Upper lobe of left lung (tissue), 6 donors: ENCODE measurements at places on chromosomes 7 and 10.

GRCh38 chr7:75039709-75040108, 33.9 kb downstream of the RCC1L start:
- no peak for DNase-seq

GRCh38 chr10:118439824-118440223, 97.7 kb upstream of the FAM204A start:
- no peak for DNase-seq

GRCh38 chr10:59177031-59177797, 771 bp downstream of the PHYHIPL start:
- DNase-seq = no peak

GRCh38 chr7:115494529-115495147, 535.9 kb downstream of the TFEC start:
- DNase-seq = no peak

GRCh38 chr7:15848362-15848761, 161.9 kb upstream of the MEOX2 start:
- DNase-seq = no peak

GRCh38 chr10:33279276-33279675, 55.2 kb downstream of the NRP1 start:
- DNase-seq = no peak

DNA sequence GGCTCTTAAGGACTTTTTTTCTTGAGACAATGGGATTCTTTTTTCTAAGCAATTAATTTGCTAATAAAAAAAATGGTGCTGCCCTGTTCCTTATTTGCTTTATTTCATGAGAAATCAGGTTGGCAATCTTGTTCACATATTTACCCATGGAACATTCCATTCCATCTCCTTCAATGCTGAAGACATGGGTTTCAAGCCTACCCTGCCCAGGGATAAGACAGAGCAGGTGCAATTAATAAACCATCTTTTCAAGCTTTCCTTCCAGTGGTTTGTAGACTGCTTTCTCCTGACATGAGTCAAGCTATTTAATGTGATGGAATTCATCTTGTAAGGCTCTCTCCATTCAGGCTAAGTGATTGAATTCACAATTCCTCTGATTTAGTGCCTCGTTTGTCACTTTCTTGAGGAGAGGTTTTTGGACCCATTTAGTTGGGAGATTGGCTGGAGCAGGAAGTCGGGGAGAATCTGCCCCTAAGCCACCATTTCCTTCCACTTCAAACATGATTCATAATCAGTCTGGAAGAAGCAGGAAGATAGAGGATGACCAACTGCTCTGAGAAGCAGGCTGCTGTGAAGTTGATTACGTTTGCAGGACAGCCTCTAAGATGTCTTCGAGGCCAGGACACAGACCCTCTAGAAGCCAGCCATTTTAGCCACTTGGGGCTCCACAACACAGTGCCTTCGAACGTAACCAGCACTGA, 552.4 kb upstream of the GALNT17 start:
- no peak for DNase-seq

GRCh38 chr7:125563964-125564529, 634.4 kb upstream of the POT1 start:
- no peak for DNase-seq

GRCh38 chr7:41917-42565, 150.3 kb upstream of the FAM20C start:
- DNase-seq = no peak

GRCh38 chr7:12578930-12579640, 8.6 kb downstream of the SCIN start:
- DNase-seq = no peak

DNA sequence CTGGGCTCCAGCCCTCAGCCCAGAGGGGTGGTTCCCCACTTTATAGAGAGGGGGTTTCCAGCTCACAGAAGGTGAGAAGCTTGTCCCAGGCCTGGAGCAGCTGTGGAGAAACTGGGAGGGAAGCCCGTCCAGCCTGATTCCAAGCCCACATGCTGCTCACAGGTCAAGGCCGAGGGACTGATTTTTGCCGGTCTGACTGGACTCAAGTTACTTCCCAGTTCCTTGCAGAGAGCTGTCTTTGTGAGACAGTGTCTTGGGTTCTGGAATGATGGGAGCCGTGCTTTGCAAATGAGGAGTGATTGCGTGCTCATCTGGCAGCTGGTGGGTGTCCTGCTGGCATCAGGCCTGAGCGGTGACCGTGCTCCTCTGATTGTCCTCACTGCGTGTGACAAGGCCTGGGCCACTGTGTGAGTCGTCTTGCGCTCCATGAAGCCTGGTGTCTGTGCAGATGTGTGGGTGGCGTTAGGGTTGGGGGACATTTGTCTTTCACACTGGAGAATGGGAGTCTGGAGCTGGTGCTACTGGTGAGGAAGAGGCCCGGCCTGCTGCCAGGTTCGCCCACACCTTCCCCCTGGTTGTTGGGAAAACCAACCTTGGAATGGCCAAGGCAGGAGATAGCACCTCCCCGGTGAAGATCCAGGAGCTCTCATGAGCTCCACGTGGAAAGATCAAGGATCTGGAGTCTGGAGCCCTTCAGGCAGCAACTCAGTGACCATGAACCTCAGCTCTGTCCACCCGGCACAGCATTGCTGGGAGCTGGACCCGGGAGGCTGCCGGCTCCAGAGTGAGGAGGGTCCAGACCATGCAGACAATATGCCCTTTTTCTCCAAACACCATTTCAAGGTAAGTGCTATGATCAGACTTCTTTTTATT, 129.6 kb downstream of the SMURF1 start:
- no peak for DNase-seq

DNA sequence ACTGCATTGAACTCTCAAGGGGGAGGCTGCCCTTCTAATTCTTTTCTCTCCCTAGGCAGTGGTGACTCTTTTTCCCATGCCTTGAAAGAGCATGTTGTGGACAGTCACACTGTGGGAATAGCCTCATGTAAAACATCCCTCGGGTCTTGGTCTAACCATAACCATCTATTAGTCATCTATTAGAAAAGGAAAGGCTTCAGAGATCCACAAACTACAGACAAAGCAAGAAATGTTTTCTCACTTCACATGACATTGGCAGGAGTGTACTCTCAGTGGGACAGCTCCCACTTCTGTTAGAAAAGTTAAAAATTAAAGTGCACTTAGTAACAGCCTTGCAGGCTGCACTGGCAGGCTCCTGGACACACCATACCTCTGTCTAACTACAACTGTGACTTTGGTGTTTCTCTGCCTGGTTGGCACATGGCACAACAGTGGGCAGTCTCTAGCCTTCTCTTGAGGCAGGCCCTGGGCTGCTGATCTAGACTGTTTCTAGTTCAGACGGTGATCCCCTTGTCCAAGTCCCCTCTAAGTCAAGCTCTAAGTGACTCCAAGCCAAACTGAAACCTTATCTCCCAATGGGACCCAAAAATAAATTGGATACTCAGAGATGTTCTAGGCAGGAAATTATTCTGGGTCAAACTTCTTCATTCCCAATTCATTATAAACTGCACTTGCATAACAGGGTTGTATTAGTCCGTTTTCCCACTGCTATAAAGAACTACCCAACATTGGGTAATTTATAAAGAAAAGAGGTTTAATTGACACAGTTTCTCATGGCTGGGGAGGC, 57.9 kb upstream of the ITGB1 start:
- DNase-seq = no peak

- no peak for DNase-seq
Measured at GRCh38 chr10:7258948-7259523, 151.8 kb downstream of the SFMBT2 start.

DNA sequence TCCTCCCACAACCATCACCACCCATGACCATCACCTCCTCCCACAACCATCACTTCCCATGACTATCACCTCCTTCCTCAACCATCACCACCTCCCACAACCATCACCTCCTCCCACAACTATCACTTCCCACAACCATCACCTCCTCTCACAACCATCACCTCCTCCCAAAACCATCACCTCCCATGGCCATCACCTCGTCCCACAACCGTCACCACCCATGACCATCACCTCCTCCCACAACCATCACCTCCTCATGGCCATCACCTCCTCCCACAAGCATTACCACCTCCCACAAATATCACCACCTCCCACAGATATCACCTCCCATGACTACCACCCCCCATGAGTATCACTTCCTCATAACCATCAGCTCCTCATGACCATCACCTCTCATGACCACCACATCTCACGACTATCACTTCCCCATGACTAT, 52.2 kb downstream of the PDGFA start:
- DNase-seq = no peak
